A549 treated with dexamethasone at 1 μM for 4 hours (cell line): ENCODE measurements at places on chromosomes 7 and 10. TPM values are rescaled to one million over a fixed set of nuclear protein-coding genes. Genes with fewer than 3 reads are reported as not detected.

LIPN gene
- not detected in 5 replicates for total RNA-seq

NUP205 gene
- 44.6 to 53.0 TPM (median 50.2 TPM) in 5 replicates for total RNA-seq

TAS2R41 gene
- total RNA-seq = not detected in 5 replicates

NFE2L3 gene
- total RNA-seq = 8.1 to 10.4 TPM (median 8.7 TPM) in 5 replicates

BTBD16 gene
- total RNA-seq = 0.43 to 0.81 TPM (median 0.70 TPM) in 5 replicates

NKX1-2 gene
- 0.02 to 0.08 TPM (median 0.05 TPM) in 4 of 5 replicates, not detected in the other for total RNA-seq

EXOC4 gene
- 21.2 to 25.2 TPM (median 23.4 TPM) in 5 replicates for total RNA-seq

KIF5B gene
- 56.8 to 83.3 TPM (median 76.7 TPM) in 5 replicates for total RNA-seq

ABI1 gene
- total RNA-seq = 51.4 to 59.5 TPM (median 53.2 TPM) in 5 replicates
